ENCODE measurements at places on chromosomes 7 and 10.
A peak's percentile ranks its signal among the peaks of the same experiment; 100 is the strongest.

DNA sequence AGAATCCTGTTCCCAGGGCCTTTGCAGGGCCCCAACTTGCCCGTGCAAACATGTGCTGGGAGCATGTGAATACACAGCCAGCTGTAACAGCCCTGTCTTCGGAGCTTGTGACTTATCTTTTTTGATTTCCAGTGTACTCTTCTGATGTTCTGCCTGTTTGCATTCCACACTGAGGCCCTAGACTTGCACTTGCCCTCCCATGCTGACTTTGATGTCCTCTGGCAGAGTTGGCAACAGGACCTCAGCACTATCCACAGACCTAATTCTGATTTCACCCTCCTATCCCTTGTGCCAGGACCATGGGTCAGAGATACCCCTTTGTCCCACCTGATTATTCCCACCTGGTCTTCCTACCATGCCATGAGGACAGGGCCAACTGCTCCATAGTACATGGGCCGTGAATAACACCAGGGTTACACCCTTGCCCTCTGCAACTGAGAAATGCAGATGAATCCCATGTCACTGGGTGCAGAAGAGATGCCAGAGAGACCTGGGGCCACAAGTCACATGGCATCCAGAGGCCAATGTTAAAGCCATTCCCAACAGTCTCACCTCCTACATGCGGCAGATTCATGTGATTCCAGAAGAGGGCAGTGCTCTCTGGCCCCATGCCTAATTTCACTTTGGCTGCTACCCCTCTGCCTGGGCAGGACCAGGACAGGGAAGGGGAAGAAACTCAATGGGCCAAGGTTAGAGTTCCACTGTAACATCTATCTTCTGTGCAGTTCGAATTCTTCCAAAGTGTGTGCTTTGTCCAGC lies 43.0 kb downstream of the SCRN1 start:
- DNase-seq, result no peak

- DNase-seq, result no peak
Measured at GRCh38 chr7:149692557-149692982, 80.8 kb downstream of the ZNF467 start.

GRCh38 chr10:34638406-34639054 lies 176.6 kb downstream of the PARD3 start:
- peak; percentile 36 for DNase-seq

DNA sequence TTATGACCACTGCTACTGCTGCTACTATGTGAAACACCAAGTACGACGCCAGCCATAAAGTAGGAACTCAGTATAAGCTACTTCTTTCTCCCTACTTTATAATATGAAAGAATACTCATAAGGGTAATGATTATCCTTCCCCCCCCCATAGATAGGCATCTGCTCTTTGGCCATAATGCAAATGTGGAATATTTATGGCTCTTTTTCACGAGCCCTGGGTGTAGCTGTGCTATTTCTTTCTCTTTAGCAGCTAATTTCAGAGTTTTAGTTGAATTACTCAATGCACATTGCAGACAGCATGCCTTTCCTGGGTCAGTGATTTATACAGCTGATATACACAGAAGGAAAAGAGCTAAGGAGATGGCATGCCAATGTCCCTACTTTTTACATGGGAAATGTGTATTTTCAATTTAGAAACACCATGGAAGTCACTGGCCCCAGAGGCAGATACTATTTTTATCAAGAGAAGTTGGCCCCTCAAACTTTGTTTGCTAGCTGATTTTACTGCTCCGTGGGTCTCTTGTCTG lies 234.1 kb upstream of the KIAA1217 start:
- no peak for DNase-seq

- DNase-seq, result no peak
Measured at GRCh38 chr10:79346388-79347225, 662 bp upstream of the PPIF start.

DNA sequence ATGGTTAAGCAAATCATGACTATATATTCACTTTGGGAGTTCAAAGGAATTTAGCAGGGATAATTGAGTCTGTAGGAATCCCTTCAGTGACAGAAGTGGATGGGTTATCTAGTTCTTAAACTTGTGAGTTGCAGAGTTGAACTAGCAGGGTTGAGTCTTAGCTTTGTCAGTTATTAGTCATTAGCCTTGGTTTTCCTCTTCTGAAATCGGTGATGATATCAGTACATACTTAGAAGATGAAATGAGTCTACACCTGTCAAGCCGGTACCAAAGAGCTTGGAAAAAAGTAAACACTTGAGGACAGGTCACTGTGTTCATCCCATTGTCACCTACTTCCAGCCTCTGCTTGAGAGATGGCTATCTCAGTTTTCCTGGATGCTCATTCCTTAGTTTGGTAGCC lies 73.5 kb downstream of the BUB3 start:
- DNase-seq, result no peak

DNA sequence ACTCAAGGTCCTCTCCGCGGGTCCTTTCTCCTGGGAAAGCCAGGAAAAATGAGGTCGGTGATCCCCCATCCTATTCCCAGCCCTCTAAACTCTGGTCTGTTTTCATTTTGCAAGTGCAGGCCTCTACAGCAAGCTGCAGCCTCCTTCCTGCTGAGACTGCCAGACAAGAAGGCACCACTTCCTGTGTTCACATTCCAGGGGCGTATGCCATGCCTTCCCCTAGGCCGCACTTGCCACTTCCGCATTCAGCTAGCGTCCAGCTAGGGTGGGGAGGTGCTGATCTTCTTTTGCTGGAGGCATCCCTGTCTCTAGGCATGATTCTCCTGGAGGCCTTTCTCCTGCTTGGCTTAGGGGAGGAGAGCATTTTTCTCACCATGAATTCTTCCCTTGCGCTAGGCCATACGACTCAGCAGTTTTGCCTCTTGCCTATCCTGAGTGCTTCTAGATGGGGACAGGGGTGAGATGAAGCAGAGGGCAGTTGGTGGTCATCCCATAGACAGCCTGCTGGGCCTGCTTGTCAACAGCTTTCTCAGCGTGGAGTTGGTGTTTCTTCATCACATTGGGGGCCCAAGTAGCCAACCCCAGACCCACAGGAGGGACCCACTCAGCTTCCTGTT lies 328.9 kb downstream of the RPS24 start:
- DNase-seq, result no peak

- no peak for DNase-seq
Measured at GRCh38 chr10:88120075-88120474, 256.6 kb downstream of the PTEN start.

GRCh38 chr7:80563561-80564327 lies 51.9 kb upstream of the GNAT3 start:
- no peak for DNase-seq

DNA sequence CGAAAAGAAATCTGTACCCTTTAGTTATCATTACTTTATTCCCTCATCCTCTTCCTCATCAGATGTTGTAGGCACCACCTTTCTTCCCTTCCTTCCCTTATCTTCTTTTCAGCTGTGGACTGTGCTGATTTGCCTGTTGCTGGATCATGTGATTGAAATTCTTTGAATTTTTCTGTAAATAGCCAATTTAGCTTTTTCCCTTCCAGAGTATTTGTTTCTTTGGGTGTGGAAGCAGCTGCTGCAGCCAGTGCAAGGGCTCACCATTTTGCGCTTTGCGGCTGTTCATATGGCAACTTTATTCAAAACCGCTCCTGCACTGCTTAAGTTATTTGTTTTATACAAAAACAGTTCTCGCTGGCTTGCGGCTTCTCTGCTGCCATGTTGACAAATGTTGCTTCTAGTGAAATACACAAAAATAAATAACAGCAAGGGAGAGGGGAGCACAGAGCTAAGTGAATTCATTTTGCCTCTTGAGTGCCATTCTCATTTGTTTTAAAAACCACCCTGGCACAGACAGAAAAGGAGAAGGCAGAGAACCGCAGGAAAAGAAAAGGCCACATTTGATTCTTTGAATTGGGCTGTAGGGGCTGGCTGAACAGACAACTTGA lies 151.2 kb downstream of the AUTS2 start:
- DNase-seq, result no peak

DNA sequence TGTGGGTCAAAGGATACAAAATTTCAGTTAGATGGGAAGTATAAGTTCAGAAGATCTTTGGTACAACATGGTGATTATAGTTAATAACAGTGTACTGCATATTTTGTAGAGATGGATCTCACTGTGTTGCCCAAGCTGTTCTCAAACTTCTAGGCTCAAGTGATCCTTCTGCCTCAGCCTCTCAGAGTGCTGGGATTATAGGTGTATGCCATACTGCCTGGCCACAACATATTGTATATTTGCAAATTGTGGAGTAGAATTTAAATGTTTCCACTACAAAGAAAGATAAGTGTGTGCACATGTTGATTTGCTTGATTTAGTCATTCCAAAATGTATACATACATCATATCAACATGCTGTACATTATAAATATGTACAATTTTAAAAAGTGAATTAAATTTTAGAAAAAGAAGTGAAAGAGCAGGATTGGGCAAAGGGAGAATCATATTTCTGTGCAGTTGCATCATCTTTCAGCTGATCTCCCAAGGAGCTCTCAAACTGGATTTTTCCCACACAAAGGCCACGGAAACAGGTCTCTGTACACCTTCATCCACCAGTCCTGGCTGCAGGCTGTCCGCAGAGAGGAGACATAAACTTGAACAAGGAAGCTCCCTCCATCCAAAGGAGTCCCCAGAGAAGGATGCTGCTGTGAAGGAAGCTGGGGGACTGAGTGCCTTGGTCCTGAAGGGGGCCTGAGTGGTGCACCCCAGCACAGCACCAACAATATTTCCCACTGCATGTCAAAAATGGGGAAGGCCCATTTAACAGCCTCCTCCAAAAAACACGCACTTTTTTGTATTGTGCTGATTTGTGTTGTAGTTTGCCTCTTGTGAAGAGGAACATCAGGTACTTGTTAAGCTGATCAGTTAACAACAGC lies 217.1 kb upstream of the GHITM start:
- no peak for DNase-seq

DNA sequence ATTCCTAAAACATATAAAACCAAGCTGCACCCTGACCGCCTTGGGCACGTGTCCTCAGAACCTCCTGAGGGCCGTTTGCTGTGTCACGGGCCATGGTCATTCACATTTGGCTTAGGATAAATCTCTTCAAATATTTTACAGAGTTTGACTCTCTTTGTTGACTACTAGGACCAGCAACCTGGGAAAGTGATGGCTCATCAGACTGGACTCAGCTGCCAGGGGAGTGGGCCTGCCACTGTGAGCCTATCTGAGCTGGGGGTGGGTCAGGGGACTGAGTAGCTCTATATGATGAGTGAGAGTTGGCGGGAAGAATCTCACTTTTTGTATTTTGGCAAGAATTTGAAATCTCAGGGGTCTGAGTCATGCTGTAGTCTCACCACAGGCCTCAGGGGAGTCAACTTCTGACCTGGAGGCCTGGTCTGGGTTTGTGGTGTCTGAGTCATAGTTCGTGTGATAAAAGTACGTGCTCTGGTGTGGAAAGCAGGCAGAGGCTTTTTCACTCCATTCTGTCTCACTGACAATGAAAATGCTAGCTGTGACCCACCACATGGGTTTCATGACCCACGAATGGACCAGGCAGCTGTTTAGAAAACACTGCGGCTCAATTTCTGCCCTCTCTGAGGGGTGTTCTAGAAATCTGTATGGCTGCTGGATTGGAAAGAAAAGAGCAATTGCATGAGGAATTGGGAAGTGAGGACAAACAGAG lies 4.2 kb upstream of the UPP1 start:
- peak; percentile 34 for DNase-seq

- DNase-seq, result no peak
Measured at GRCh38 chr10:67770537-67770936, 67.5 kb downstream of the DNAJC12 start.

GRCh38 chr7:3112479-3113134 lies 68.9 kb upstream of the CARD11 start:
- no peak for DNase-seq

GRCh38 chr7:80536426-80536825 lies 24.6 kb upstream of the GNAT3 start:
- DNase-seq, result no peak

DNA sequence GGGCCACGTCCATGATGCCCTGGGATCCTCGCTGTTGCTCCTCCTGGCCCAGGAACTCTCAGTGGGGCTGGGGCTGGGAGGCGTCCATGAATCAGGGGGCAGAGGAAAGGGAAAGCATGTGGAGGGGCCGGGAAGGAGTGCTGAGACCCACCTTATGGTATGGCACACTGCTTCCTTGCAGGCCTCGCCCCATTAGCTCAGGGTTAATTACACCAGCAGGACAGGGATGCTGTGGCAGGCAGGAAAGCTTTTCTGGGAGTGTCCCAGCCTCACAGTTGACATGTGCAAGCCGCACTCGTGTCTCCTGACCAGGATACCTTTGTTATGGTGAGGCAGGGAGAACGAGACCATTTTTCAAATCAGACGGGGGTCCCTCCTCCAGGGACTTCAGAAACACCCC lies 109.7 kb upstream of the PCBD1 start:
- no peak for DNase-seq

DNA sequence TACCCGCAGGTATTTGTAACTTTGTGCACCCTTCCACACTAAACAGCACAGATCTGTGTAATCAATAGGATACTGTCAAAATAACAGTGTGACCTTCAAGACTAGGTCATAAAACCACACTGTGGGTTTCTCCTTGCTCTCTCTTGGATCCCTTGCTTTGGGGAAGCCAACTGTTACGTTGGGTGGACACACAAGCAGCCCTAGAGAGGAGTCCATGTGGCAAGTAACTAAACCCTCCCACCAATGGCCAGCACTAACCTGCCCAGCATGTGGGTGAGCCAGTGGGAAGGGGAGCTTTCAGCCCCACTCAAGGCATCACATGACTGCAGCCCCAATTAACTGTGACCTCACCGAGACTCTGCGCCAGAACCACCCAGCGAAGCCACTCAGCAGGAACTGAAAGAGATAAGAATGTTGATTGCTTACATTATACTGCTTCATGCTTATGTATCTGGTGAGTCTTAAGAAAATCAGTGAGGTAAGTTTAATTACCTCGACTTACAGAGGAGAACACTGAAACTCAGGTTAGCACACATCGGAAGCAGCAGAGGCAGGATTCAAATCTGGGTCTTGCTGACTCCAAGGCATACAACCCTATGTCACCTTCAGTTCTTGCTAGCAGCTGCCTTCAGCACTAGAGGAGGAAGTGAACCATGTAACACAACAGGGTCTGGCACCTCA lies 9.4 kb upstream of the ZC3HAV1 start:
- DNase-seq, result no peak

GRCh38 chr7:17481118-17481517 lies 182.7 kb downstream of the AHR start:
- no peak for DNase-seq

GRCh38 chr7:356087-356486 lies 66.1 kb downstream of the FOXL3 start:
- DNase-seq, result no peak

DNA sequence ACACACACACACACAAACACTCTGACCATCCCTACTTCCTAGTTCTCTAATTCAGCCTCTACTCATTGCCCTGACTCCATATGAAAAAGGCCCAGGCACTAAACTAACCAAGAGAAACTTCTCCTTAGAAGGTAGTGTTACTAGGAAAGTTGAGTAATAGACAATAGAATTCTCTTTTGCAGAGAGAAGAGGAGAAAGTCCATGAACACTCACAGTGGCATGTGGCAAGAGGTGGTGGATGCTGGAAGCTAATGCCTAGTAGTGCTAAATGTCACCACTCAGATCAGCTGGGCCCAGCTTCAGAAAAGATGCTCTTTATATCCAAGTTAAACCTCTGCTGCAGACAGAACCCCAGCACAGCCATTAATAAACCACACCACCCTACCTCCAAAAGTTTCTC lies 58.2 kb downstream of the SORBS1 start:
- DNase-seq, result no peak

- no peak for DNase-seq
Measured at GRCh38 chr10:128160297-128160711, 34.1 kb upstream of the MKI67 start.

- no peak for DNase-seq
Measured at GRCh38 chr10:79266084-79266483, 81.2 kb upstream of the PPIF start.
